ENCODE measurements at places on chromosomes 16 and 17.
A peak's percentile ranks its signal among the peaks of the same experiment; 100 is the strongest.

DNA sequence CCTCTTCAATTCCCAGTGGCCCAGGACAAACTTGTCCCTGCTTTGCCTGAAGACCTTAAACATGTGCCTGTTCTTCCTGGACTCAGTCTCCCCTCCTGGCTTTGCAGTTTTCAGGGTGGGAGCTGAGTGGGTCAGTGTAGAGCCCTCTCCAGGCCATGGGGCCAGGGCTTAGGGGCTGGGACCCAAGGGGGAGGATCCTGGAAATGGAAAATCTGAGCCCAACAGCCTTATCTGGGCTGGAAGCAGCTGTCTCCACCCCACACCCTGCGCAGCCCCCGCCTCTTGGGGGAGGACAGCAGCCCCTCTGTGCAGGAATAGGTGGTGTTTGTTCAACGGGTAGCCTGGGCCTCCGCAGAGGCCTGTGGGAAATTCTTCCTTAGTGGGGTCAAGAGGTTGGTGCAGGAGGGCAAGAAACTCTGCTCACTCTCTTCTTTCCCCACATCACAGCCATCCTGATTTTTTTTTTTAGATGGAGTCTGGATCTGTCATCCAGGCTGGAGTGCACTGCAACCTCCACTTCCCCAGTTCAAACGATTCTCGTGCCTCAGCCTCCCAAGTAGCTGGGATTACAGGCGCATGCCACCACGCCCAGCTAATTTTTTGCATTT, 6.8 kb upstream of the SMTNL2 start:
- no peak for DNase-seq

- no peak for DNase-seq
These were observed 35.2 kb downstream of the MBTD1 start for GRCh38 chr17:51224402-51225262.

DNA sequence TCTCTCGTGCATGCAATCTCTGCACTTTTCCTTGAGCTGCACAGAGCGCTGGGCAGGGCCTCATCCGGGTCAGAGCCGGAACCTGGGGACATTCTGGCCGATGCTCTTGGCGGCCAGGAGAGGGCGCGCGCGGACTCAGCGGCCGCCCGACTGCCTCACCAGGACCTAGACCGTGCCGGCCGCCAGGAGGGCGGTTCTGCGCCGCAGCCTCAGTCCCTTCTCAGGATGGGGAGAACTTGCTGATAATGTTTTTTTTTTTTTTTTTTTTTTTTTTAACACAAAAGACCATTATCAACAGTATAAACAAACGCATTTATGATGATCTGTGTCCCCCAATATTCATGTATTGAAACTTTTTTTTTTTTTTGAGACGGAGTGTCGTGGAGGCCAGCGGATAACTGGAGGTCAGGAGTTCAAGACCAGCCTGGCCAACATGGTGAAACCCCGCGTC, 8.1 kb upstream of the FLYWCH2 start:
- DNase-seq, result peak; percentile 92

GRCh38 chr17:15453246-15453645, 14.2 kb downstream of the CDRT4 start:
- no peak for DNase-seq

DNA sequence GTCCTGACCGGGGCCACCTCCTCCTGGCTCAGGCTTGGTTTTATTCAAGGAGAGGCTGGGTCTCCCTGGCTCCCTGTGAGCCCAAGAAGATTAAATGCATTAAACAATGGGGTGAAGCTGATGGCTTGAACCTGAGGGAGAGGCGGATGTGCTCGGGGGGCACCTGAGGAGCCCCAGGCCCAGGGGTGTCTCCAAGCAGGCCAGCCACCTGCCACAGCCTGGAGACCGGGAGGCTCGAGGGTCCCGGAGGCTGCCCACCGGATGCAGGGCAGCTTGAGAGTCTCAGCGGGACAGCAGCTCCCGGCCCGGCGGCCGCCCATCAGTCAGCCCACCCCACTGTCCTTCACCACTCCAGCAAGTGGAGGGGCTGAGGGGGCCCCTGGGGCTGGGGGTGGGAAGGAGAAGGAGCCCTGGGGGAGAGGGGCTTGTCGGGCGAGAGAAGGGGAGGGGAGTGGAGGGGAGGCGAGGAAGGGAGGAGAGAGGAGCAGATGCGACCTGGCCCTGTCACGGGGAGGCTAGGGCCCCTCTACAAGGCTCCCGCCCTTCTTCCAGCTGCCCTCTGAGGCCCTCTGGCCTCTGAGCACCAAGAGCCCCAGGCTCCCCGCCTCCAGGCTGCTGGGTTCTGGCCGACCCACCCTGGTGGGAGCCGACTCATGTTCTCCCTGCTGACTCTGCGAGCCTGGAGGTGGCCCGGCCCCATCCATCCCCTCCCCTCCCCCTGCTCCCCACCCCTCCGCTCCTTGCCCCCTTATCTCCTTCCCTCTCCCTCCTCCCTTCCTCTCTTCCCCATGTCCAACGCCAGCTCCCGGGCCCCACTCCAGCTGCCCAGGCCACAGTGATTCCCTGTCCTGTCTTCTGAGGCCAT, 13.2 kb downstream of the CD7 start:
- DNase-seq, result no peak

GRCh38 chr16:77794586-77794985, 6.2 kb downstream of the VAT1L start:
- DNase-seq, result no peak

GRCh38 chr16:1357906-1358566, 6.3 kb downstream of the GNPTG start:
- DNase-seq, result no peak

DNA sequence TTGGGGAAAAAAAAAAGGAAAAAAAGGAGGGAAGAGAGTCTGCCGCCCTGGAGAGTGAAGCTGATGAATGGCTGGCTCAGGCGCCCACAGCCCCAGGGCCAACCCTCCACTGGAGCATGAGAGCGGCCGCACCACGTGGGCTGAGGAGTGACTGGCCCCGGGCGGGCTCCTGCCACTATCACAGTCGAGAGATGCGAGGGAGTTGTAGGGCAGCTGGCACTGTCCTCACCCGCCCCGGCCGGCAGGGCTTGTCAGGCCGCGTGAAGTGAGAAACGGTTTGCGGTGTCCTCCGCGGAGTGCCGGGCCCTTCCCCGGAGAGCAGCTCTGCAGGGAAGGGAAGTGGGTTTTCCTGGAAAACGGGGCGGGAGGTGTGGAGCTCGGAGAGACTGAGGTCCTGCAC, 45.9 kb downstream of the JPH3 start:
- peak; percentile 43 for DNase-seq

DNA sequence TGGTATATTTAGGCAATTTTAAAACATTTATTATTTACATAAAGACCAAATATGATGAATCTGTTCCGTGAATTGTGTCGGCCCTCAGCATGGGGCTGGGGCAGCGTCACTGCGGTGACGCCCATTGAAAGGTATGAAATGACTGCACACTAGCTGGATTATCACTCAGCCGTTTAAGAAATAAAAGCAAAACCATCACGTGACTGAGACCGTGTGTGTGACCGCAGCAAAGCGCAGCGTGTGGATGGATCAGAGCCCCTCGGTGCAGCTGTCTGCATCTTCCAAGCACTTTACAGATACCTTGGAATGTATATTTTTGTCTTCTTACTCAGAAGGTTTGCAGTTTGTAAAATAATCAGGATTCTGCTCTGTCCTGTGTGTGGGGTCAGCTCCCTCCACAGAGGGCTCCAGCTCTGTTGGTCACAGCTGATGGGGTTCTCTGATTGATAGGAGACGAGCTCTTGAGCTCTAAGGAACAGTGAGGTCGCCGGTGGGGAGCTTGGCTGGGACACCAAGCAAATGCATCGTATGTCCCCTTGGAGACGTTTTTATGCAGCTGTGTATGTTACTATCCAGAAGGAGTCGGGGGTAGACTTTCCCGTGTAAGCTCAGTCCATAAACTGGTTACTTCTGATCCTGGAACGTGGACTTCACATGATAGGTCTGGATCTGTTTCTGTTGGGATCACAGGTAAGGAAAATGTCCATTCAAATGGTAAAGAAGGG, 45.1 kb downstream of the WDR45B start:
- no peak for DNase-seq

- no peak for DNase-seq
These were observed 58.2 kb downstream of the HELZ start for GRCh38 chr17:67186782-67187181.

DNA sequence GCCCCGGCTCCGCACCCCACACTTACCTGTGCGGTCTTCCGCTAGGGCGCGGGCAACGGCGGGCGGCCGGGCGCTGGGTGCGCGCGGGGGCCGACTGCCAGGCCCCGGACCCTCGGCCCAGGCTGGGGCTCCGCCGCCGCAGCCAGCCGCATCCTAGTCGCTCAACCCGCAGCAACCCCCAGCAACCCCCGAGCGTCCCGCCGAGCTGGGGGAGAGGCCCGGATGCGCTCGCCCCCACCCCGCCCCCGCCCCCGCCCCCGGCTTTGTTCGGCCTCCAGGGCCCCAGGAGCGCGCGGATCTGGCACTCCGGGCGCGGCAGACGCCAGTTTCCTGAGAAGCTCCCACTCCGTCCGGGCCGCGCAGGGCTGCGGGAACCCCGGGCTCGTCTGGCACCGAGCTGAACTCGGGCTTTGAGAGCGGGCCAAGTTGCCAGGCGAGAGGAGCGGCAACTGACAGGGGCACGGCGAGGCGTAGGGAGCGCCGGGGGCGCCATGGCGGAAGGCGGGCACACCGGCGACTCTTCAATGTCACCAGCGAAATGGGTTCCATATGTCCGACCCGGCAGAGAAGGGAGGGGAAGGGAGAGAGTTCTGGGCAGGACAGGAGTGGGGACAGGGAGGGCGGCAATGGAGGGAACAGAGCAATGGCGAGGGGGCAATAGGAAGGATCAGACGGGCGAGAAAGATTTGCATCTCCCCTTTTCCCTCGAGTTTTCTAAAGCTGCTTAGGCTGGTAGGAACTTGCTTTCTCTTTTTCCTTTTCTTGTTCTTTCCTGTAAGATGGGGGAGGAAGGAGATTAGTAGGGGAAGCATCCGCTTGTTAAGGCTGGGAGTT, 13.7 kb downstream of the HOXB4 start:
- no peak for DNase-seq

- DNase-seq, result no peak
These were observed at the start of gene ERBB2 for GRCh38 chr17:39699818-39700147. TSS of gene ERBB2 (plus strand) at chr17:39700064. CDS start at chr17:39700239, 175 bp downstream.

- DNase-seq, result peak; percentile 87
These were observed 3.5 kb downstream of the SLC16A3 start for GRCh38 chr17:82232322-82232820.

- peak; percentile 10 for DNase-seq
These were observed 160.2 kb upstream of the CHMP6 start for GRCh38 chr17:80831491-80831890.

GRCh38 chr17:72511874-72512273, 391.1 kb downstream of the SOX9 start:
- DNase-seq, result no peak

- no peak for DNase-seq
These were observed 30.8 kb downstream of the OTOA start for GRCh38 chr16:21694609-21695008.

- DNase-seq, result peak; percentile 14
These were observed 65.3 kb upstream of the NOL11 start for GRCh38 chr17:67652433-67652832.

DNA sequence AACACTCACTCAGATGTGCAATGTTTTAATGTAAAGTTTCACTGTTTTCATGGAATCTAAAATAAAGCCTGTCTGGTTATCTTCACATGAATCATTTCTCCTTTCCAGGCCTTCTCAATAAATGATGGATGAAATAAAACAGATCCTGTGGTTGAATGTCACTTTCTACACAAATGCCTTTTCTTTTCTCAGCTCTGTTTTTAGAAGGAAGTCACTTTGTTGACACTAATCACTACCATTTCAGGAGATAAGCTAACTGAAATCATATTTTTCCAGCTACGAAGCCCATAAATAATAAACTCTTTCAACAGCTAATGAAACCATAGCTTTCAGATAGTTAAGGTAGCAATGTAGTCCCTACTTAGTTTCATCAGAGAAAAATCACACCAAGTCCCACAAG, 17.9 kb downstream of the NME2 start:
- no peak for DNase-seq

DNA sequence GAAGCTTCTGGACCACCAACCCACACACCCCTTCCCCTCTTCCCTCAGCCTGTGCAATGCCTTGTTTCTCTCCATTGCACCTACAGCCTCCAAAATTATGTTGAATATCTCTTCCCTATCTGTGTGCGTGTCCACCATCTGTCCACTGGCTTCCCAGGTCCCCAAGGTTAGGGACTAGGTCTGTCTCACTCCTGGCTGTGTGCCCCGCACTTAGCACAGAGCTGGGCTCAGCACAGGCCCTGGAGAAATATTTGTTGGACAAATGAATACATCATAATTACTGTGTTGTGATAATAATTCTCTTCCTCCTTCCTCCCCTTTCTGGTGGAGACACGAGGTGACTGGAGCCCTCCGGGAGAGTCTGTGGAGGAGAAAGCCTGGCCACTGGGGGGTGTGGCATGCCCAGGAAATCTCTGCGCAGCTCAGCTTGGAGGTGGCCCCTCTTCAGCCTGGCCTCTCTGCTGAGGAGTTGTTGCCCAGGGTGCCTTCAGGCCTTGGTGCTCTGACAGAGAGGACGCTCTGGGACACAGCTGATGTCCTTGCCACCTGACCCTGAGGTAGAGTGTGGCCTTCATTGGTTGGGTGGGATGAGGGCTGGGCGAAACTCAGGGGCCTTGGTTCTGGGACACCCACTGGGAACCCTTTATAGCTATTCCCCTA, 3.3 kb upstream of the BRD7 start:
- DNase-seq, result peak; percentile 48

- DNase-seq, result peak; percentile 63
These were observed 42.8 kb downstream of the METRNL start for GRCh38 chr17:83121921-83122820.

DNA sequence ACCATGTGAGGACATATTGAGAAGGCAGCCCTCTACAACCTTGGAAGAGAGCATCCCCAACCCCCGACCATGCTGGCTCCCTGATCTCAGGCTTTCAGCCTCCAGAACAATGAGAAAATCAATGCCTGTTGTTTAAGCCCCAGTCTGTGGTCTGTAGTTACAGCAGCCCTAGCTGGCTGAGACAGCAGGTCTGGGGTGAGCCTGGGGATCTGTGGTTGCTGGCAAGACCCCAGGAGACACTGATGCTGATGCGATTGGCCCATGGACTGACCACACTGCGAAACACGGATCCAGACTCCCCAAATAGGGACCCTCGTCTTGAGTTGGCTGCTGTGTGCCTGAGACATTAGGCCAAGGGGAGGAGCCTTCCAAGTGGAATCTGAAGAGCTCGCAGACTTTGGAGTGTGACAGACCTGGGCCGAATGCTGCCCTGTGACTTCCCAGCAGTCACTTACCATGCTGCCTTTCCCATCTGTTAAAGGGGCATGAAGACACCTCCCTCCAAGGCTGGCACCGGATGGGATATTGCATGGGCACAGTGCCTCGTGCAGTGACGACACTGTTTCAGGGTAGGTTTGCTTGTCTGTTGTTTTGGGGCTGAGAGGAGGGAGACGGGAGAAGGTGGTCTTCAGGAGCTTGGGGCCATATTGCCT, 147.8 kb upstream of the RPL38 start:
- no peak for DNase-seq

DNA sequence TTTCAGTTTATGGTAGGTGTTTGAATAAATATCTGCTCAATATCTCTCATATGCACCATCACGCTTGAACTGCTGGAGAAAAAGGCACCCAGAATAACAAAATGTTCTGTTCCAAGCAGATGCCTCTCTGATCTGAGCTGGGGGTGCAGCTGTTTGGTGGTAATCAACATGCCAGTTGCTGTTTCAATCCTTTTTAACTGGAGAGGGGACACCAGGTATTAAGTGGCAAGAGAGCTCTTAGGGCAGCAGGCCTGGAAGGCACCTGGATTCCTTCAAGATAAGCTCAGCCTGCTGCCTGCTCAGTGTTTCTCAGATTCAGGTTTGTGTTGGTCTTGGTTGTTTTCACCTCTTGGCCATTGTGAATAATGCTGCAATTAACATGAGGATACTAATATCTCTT, 27.2 kb upstream of the VAT1L start:
- DNase-seq, result no peak
